Right atrium auricular region (tissue), 2 donors: ENCODE measurements at places on chromosomes 5 and 9. TPM values are rescaled to one million over a fixed set of nuclear protein-coding genes. Genes with fewer than 3 reads are reported as not detected.

The CDC25C gene
- not detected for total RNA-seq

The TMEM171 gene
- total RNA-seq: 0.59 TPM

- no peak for DNase-seq
Measured at GRCh38 chr5:103962023-103962422, 399.4 kb upstream of the NUDT12 start.

GRCh38 chr9:98092613-98092931, 26.4 kb downstream of the TRIM14 start:
- DNase-seq: no peak

- no peak for DNase-seq
Measured at GRCh38 chr5:68033029-68033428, 182.5 kb upstream of the PIK3R1 start.

GRCh38 chr5:159764283-159765134, 151.8 kb upstream of the ADRA1B start:
- no peak for DNase-seq

The LURAP1L gene
- 2.7 TPM for total RNA-seq

- no peak for DNase-seq
Measured at GRCh38 chr5:166710271-166710670, 1581.2 kb upstream of the WWC1 start.

- peak; percentile 57 for DNase-seq
Measured at GRCh38 chr9:121322737-121323448, 47.2 kb downstream of the STOM start.

DNA sequence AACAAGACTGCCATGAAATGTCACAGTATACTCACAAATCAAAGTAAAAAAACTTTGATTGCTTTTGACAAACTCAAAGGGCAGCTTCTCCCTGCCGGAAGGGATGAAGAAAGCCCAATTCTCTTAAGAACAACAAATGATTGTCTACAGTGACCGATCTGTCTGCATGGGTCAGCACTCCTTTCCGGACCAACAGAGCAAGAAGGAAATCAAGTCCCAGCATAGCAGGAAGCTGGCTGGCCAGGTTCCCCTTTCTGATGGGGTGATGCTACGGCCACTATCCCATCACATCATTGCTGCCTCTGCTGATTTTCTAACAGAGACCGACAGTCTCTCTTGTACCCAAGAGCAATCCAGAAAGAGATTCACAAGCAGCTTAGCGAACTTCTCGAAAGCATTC, 692 bp downstream of the C1QTNF3 start:
- peak; percentile 62 for DNase-seq
